ENCODE measurements at places on chromosomes 1 and 21. TPM values are rescaled to one million over a fixed set of nuclear protein-coding genes. Genes with fewer than 3 reads are reported as not detected.

- DNase-seq, result no peak
Measured at GRCh38 chr1:180954801-180955165, 42.1 kb downstream of the KIAA1614 start.

DNA sequence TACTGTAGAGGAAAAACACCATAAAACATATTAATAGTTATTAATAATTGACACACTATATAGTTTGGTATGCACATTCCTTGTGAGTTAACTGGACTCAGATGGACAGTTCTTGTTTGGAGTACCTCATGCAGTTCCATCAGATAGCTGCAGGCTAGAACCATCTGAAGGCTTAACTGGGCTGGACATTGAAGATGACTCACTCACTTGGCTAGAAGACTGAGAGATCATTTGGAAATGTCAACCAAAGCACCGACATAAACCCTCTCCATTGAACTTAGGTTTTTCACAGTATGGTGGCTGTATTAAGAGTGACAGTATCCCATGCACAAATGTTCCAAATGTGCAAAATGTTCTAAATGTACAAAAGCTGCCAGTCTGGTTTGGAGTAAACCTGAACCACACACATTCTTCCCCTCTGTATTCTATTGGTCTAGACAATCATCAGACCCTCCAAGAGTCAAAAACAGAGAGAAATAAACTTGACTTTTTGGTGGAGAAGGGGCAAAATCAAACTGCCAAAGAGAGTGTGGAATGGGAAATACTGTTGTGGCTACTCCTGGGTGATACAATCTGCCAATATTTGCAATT, 708.4 kb downstream of the KCNT2 start:
- DNase-seq, result peak; percentile 4

NBPF8 gene
- 9.3 TPM for total RNA-seq

DNA sequence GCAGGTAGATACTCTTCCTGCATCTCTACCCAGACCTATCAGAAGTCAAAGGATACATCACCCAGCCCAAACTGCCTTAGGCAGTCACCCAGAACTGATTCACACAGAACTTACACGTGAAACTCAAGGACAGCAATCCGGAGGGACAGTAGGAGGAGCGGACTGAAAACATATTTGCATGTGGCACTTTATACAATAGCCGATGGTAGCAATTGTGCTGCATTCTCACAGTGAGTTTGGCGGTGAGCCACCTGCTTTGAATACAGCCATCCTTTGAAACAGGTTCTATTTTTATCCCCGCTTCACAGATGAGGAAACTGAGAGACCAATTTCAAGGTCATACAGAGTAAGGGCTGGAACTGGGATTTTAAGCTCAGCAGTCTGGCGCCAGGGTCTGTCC, 69.5 kb downstream of the EDEM3 start:
- DNase-seq, result no peak

GRCh38 chr1:174269989-174270651, 110.8 kb downstream of the RABGAP1L start:
- DNase-seq, result no peak

CFHR5 gene
- total RNA-seq, result not detected

DNA sequence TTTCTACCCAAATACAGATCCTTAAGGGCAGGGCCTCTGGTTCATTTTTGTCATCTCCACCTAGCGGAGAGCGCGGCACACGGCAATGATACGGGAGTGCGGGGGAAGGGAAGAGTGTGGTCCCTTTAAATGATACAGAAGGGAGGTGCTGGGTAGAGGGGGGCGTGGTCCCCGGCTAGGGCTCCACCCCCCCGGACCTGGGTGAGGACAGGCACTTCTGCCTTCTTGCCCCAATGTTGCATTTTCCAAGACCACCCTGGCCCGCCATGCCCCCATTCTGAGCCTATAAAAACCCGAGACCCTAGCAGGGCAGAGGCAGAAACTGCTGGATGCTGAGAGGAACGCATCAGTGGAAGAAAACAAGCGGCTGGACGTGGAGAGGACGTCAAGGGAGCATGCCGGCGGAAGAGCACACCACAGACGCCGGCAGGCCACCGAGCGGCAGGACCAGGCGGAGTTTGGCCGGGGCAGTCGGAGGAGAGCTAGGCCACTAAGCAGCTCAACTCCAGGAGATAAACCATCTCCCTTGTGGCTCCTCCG, 30.0 kb downstream of the LRRC3 start:
- peak; percentile 61 for DNase-seq

All from SK-MEL-5 (cell line).